ENCODE measurements at places on chromosomes 3 and 15.

GRCh38 chr15:74895830-74896229, 6.0 kb downstream of the MPI start:
- no peak for DNase-seq

GRCh38 chr3:160883373-160883772, 127.3 kb downstream of the PPM1L start:
- no peak for DNase-seq

- DNase-seq = no peak
Measured at GRCh38 chr3:70840106-70840870, 527.9 kb upstream of the MDFIC2 start.

- DNase-seq = no peak
Measured at GRCh38 chr3:107578523-107578922, 55.8 kb downstream of the BBX start.

DNA sequence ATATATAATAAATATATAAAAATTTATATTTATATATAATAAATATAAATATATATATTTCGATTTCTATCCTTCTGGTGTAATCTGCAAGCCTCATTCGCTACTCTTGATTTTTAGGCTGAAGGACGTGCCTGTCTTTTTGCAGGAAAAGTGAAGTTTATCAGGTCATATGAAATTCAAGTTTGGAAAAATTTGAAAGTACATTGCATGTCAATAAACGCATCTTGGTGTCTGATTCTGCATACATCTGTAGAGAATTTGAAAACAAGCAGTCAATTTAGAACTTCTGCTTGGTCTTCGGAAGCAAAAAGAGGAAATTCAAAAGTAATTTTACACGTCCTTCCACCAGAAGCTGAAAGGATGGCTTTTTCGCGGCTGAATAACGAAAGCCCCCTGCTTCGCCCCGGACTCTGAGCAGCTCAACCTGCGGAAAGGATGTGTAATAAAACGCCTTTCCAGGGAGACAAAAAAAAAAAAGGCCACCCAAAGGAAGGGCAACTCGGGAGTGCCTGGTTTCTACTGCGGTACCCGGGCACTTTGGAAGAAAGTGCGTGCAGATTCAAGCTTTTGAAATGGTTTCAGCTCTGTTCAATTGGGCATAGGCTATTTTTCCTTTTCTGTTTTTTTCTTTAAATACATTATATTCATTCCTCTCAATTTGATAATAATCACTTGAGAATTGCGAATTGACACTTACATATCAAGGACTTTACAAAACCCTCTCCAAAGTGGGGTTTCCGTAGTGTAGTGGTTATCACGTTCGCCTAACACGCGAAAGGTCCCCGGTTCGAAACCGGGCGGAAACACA, 1.5 kb upstream of the MYNN start:
- no peak for DNase-seq

DNA sequence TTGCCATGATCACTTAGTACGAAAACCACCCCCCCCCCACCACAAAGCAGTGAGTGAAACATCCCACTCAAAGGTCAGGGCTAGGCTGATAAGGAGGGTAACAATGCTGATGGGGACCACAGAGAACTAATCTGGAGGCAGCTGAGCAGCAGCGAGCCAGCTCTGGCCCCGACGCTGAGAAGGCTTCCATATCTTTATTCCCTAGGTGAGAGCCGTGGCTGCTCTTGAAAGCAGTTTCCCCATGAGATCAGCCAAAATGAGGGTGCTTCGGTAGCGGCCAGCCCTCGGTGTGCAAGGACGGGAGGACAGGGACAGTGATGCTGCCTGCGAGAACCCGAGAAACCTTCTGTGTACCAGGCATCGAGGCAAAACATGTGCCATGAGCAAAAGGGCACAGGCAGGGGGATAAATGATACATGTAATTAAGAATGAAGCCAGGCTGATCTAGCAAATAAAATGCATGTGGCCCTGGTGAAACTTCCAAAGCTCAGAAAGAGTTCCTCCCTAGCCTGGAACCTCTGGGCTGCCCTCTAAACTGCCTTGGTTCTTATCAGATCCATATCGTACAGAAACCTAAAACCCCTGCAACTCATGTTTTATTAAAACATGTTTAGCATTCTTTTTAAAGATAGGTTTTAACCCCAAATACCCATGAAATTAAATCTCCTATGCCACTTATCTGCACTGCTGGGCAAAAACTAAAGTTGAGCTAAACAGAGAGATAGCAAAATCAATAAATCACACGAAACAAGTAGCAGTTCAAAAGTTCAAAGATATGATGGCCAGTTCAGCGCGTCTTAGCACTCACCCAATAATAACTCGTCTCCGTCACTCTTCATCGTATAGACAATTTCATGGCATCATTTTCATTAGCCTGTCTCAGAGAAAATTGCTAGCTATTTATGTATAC, 337.3 kb downstream of the FOXP1 start:
- DNase-seq = no peak

- no peak for DNase-seq
Measured at GRCh38 chr15:88842156-88842555, 38.9 kb downstream of the ACAN start.

DNA sequence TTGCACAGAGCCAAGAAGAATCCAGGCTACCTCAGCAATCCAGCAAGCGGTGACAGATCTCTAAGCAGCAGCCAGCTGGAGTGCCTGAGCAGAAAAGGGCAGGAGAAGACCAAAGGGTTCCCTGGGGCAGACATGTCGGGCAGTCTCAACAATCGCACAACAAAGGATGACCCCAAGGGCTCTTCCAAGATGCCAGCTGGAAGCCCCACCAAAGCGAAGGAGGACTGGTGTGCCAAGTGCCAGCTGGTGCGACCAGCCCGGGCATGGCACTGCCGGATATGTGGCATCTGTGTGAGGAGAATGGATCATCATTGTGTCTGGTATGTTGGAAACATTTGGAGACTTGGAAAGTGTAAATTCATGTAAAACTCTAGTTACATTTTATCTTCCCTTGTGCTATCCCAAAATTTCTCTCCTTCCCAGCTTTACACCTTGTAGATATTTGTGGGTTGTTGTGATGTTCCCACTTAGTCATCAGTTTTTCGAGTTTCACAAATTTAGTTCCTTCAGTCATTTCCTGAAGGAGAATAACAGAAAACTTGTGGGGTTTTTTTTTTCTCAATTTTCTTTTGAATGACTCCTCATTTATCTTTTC, 6.4 kb downstream of the ZDHHC23 start:
- DNase-seq = no peak

GRCh38 chr3:123258359-123258758, 56.6 kb downstream of the SEC22A start:
- DNase-seq = no peak

DNA sequence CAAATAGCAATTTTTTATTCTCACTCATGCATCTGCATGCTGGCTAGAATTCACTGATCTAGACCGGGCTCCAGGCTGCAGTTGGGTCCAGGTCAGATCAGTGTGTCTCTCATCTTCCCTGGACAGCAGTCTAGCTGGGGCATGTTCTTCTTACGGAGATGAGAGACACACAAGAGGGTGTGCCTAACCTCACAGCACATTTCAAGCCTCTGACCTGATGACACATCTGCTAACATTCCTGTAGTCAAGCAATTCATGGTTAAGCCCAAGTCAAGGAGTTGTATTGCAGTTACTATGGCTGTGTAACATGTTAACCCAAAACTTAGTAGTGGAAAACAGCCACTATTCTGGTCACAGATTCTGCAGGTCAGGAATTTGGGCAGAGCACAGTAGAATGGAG, 13.1 kb downstream of the BSN start:
- DNase-seq = no peak

DNA sequence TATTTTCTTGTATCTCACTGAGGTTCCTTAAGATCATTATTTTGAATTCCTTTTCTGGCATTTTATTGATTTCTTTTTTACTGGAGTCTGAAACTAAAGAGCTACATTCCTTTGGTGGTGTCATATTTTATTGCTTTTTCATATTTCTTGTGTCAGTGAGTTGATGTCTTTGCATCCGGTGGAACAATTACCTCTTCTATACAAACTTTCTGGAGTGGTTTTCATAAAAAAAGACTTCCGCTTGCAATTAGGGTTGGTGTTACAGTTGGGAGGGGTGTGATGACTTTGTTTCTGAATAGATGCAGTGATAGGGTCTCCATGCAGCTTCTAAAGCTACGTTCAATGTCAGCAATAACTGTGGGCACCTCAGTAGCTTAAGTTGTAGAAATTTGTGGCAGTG, 181.7 kb downstream of the LPP start:
- no peak for DNase-seq

- no peak for DNase-seq
Measured at GRCh38 chr3:49329186-49329585, 10.7 kb downstream of the USP4 start.

DNA sequence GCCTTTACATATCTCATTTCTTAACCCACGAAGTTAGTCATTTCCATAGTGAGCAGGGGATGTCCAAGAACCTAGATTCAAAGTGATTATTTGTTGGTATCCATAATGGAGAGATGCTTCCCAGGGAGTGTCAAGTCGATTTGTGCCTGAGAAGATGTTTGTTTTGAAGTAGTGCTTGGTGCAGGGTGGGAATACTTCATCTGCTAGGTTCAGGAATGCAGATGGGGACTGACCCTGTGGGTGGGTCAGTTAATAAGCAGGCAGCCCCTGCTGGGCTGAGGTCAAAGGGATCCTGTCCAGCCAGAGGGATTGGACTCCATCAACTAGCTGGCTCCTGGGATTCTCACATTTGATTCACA, 44.1 kb upstream of the VILL start:
- no peak for DNase-seq

DNA sequence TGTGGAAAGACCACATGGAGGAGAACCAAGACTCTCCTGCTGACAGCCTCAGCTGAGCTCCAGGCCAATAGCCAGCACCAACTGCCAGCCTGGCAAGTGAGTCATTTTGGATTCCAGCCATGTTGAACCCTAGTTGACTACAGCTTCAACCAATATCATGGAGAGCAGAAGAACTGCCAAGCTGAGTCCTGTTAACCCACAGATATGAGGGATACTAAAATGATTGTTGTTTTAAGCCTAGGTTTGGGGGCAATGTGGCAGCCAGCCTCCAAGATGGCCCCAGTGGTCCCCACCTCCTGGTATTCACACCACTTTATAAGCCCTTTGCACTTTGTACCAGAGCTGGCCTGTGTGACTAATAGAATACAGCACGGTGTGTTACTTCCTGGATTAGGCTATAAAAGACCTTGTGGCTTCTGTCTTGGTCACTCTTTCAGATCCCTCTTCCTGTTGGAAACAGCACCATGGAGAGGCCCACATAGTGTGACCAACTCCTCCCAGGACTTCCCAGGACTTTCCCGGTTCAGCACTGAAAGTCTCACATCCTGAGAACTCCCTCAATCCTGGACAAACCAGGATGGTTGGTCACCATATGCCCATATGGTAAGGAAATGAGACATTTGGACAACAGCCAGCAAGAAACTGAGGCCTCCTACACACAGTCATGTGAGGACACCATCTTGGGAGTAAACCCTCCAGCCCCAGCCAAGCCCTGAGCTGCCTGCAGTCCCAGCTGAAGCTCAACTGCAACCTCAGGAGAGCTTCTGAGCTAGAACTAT, 32.4 kb upstream of the CDV3 start:
- peak; percentile 33 for DNase-seq

DNA sequence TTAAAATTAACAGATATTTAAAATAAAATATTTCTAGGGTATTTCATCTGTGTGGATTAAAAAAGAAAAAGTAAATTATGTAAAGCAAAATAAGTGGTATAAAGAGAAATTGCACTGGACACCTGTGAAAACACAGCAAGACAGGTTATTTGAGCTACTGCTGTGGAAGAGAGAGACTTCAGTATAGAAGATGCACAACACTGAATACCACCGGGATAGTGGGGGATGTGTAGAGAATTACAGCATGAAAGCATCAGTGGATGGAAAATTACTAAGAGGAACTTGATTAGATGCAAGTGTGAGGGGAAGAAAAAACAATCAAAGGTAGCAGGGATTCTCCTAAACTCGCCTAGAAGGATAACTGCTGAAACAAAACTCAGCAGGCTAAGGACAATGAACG, 1242.5 kb upstream of the GBE1 start:
- DNase-seq = no peak

- no peak for DNase-seq
Measured at GRCh38 chr3:5009506-5010109, 30.4 kb downstream of the BHLHE40 start.

Data from HuH-7.5 (cell line).